Activated CD4-positive, alpha-beta T cell treated with anti-CD3 and anti-CD28 coated beads, Interleukin-2, amount 10 ng/mL, durations not matched to agents 24 days and 14 days (primary cell): ENCODE measurements at places on chromosomes 7 and 10. TPM values are rescaled to one million over a fixed set of nuclear protein-coding genes. Genes with fewer than 3 reads are reported as not detected.

SPDYE11 gene
- not detected in 2 replicates for total RNA-seq

CALN1 gene
- total RNA-seq = not detected in 2 replicates

CACNB2 gene
- total RNA-seq = not detected in 2 replicates

OPN1SW gene
- not detected in 2 replicates for total RNA-seq

TAS2R4 gene
- 1.0 TPM in 2 replicates for total RNA-seq

PTF1A gene
- total RNA-seq = not detected in 2 replicates

LIPM gene
- total RNA-seq = not detected in 2 replicates

GIMAP7 gene
- total RNA-seq = 40.5 and 45.0 TPM in 2 replicates
